ENCODE measurements at places on chromosomes 13 and 19.

GRCh38 chr13:30797847-30798535 is 62.6 kb downstream of the ALOX5AP start:
- H3K27me3 ChIP-seq, result peaks cover 3% of the 10 kb centered on the region
- peak overlapping the region; percentile 63 for H3K27ac ChIP-seq
- H3K36me3 ChIP-seq, result peaks cover 2% of the 10 kb centered on the region

- H3K27ac ChIP-seq, result no peak overlapping the region
- no peaks in the 10 kb centered on the region for H3K27me3 ChIP-seq
- H3K36me3 ChIP-seq, result peaks cover 23% of the 10 kb centered on the region
- peaks cover 12% of the 10 kb centered on the region for H3K4me1 ChIP-seq
- no peak overlapping the region for H3K4me3 ChIP-seq
- no peak for DNase-seq
Measured at GRCh38 chr19:17097593-17098126, 22.1 kb downstream of the MYO9B start.

DNA sequence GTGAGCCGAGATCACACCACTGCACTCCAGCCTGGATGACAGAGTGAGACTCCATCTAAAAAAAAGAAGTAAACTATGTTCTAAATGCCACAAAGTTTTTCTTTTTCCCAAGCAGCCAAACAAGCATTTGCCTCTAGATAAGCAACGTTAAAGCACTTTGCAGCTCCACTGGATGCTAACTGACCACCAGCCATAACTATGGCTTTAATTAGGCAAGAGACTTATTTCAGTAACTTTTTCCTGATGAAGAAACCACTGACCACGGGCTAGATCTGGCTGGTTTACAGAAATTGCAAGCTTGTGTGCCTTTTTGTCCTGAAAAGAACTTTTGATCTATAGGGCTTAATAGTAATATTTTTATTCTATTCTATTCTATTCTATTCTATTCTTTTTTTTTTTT is 22.1 kb downstream of the CD70 start:
- H3K27me3 ChIP-seq, result peaks cover 14% of the 10 kb centered on the region
- peaks cover 4% of the 10 kb centered on the region for H3K4me1 ChIP-seq
- no peak overlapping the region for H3K27ac ChIP-seq
- no peak for DNase-seq
- H3K36me3 ChIP-seq, result no peaks in the 10 kb centered on the region

DNA sequence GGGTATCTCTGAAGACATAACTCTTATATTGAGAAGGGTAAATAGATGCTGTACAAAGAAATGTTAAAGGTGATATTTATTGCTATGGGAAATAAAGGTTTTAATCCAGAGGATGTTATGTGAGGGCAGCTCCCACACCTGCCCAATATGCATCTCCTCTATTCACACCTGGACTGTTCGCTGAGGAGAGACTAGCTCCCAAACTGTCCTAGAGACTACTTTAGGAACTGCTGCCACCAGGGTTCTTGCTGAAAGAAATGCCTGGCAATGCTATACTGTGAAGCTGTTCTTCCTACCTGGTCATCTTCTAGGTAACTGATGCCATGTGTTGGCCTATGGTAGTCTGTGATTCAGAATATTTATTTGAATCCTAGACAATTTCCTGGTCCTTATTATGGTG is 1421.5 kb upstream of the SPRY2 start:
- H3K4me1 ChIP-seq, result no peaks in the 10 kb centered on the region
- DNase-seq, result no peak
- H3K27me3 ChIP-seq, result no peaks in the 10 kb centered on the region
- H3K27ac ChIP-seq, result no peak overlapping the region

DNA sequence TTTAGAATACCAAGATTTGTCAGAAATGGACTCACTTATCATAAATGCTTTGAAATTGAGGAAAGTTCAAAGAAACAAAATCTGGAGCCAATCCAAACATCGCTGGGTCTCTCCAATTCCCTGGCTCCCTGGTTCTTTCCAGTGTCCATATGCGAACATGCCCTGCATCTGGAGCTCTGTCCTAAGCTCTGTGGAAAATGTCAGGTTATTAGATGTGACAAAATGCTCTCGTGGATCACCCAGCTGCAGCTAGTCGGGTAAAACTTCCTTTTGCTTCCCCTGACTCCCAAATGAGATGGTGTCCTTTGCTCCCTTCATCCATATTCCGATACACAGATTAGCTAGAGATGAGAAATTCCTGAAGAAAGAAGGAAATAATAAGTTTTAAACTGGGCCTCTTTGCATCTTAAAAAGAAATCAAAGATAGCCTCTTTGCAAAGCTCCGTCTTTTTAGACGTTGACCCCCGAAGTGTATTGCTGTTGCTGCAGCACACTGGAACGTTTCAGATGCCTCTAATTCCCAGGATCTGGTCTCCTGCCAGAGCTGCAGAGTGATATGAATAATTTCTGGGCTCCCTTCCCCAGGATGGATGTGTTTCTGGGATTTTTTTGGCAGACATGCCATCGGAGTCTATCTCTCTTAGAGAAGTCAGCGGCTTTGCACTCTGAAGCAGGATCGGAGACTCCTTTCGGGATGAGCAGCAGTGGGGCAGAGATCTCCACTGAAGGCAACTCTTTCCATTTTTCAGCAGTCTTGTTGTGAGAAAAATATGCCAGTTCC is 102.9 kb downstream of the TEX26 start:
- peaks cover 37% of the 10 kb centered on the region for H3K27me3 ChIP-seq
- DNase-seq, result no peak
- H3K36me3 ChIP-seq, result peaks cover 2% of the 10 kb centered on the region
- H3K4me1 ChIP-seq, result peaks cover 29% of the 10 kb centered on the region
- no peak overlapping the region for H3K4me3 ChIP-seq
- H3K27ac ChIP-seq, result no peak overlapping the region

- H3K27ac ChIP-seq, result no peak overlapping the region
- H3K4me3 ChIP-seq, result no peak overlapping the region
- peaks cover 6% of the 10 kb centered on the region for H3K27me3 ChIP-seq
- DNase-seq, result no peak
- H3K4me1 ChIP-seq, result no peaks in the 10 kb centered on the region
- H3K36me3 ChIP-seq, result no peaks in the 10 kb centered on the region
Measured at GRCh38 chr19:47529018-47529742, 14.3 kb upstream of the NAPA start.

DNA sequence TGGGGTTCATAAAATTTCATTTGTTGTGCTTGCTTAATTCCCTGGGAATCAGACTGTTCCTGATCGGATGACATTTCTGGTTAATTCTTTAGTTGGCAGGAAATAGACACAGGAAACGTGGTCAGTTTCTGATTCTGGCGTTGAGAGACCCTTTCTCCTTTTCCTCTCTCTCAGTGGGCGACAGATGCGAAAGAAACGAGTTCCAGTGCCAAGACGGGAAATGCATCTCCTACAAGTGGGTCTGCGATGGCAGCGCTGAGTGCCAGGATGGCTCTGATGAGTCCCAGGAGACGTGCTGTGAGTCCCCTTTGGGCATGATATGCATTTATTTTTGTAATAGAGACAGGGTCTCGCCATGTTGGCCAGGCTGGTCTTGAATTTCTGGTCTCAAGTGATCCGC is 10.8 kb downstream of the LDLR start:
- peaks cover 30% of the 10 kb centered on the region for H3K4me1 ChIP-seq
- H3K27ac ChIP-seq, result peak overlapping the region; percentile 64
- H3K27me3 ChIP-seq, result no peaks in the 10 kb centered on the region

GRCh38 chr13:113398963-113399754 is 35.2 kb upstream of the GRTP1 start:
- no peak overlapping the region for H3K4me3 ChIP-seq
- no peak for DNase-seq
- H3K27ac ChIP-seq, result no peak overlapping the region
- no peaks in the 10 kb centered on the region for H3K4me1 ChIP-seq
- no peaks in the 10 kb centered on the region for H3K27me3 ChIP-seq

DNA sequence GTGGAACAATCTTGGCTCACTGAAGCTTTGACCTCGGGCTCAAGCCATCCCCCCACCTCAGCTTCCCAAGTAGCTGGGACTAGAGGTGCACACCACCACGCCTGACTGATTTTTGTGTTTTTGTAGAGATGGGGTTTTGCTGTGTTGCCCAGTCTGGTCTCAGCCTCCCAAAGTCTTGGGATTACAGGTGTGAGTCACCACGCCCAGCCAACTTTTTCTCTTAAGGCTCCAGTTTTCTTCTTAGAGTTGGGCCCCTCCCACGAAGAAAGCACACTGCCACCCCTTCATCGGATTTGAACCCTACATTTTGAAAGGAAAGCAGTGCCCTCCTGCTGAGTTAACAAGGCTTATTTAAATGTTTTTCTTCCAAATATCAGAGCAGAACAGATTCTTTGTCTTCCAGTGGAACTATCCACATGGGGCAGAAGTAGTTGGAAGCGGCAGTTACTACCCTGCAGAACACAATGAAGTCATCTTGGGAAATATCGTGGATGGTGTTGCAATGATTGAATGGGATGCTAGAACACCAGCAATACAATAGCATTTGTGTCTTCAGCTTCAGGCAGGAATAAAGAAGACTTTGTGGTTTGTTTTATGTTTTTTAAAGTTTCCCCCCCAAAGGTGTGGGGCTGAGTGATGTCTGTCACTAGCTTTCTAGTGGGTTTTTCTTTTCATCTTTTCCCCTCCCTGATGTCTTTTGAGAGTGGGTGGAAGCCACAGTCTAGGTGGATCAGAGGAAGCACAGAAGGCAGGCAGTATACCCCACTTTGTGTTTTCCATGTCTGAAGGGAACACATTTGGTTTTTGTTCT is 8.9 kb downstream of the ACTN4 start:
- peak overlapping the region; percentile 62 for H3K4me3 ChIP-seq
- peaks cover 72% of the 10 kb centered on the region for H3K4me1 ChIP-seq
- H3K27ac ChIP-seq, result peak overlapping the region; percentile 91
- DNase-seq, result peak; percentile 38
- H3K36me3 ChIP-seq, result peaks cover 29% of the 10 kb centered on the region
- no peaks in the 10 kb centered on the region for H3K27me3 ChIP-seq

- no peaks in the 10 kb centered on the region for H3K27me3 ChIP-seq
- H3K36me3 ChIP-seq, result peaks cover 52% of the 10 kb centered on the region
- peaks cover 58% of the 10 kb centered on the region for H3K4me1 ChIP-seq
Measured at GRCh38 chr19:19470579-19470978, 44.8 kb downstream of the TSSK6 start.

DNA sequence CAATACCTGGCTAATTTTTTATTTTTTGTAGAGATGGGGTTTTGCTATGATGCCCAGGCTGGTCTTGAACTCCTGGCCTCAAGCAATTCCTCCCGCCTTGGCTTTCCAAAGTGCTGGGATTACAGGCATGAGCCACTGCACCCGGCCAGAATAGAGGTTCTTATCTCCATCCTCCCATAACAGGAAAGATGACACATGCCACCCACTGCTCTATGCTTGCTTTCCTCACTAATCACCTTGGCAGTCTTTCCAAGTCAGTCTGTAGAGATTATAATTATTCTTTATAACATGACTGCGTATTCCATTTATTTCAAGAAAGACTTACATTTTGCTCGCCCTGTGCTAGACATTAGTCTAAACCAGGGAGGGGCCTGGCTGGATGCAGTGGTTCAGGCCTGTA is 6.7 kb downstream of the VAV1 start:
- no peaks in the 10 kb centered on the region for H3K27me3 ChIP-seq
- no peak overlapping the region for H3K4me3 ChIP-seq
- H3K27ac ChIP-seq, result peak overlapping the region; percentile 34
- H3K4me1 ChIP-seq, result peaks cover 51% of the 10 kb centered on the region

DNA sequence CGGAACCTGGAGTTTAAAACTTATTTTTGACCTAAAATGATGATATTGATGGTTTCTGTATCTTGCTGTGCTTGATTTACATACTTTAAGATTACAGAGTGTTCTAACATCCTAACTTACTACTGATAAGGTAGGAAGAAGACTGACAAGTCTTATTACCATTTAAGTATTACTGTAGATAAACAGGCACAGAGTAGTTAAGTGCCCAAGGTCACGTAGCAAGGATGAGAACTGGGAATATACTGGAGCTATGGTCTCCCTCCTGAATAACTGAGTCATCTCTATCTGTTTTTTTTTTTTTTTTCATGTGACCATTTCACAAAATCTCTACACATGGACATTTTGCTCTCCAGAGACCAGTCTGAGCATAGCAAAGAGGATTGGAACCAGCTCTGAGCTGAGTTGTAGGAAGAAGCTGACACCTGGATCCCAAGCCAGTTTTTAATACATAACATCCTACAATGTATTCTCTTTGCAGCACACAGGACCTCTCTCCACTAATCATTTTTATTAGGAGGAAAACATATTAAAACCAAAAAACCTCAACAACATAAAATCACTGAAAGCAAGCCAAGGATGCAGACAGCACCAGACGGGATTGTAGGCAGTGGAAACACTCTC is 173.5 kb downstream of the DNAJC15 start:
- no peaks in the 10 kb centered on the region for H3K4me1 ChIP-seq
- no peak overlapping the region for H3K27ac ChIP-seq
- no peak for DNase-seq
- H3K4me3 ChIP-seq, result no peak overlapping the region
- H3K36me3 ChIP-seq, result no peaks in the 10 kb centered on the region
- H3K27me3 ChIP-seq, result peaks cover 9% of the 10 kb centered on the region

DNA sequence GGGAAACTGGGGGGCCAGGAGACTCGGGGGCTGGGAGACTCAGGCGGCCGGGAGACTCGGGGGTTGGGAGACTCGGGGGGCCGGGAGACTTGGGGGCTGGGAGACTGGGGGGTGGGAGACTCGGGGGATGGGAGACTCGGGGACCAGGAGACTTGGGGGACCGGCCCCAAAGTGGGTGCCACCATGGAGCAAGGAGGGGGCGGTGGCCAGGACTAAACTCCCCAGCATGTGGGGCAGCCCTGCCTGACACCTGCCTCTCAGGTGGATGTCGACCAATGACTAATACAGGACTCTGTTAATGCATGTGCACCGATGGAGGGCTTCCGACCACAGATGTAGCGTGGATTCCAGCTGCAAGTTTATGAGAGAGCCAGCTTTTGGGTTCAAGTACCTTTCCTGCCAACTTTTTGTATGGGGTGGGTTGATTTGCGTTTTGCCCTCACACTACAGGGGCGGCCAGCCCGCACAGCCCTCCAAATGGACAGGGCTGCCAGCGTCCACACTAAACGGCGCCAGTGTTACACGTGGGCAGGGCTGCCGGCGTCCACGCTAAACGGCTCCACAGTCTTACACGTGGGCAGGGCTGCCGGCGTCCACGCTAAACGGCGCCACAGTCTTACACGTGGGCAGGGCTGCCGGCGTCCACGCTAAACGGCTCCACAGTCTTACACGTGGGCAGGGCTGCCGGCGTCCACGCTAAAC is 62.2 kb downstream of the RASA3 start:
- no peak overlapping the region for H3K27ac ChIP-seq
- peaks cover 36% of the 10 kb centered on the region for H3K4me1 ChIP-seq
- H3K27me3 ChIP-seq, result no peaks in the 10 kb centered on the region
- no peak overlapping the region for H3K4me3 ChIP-seq
- H3K36me3 ChIP-seq, result peaks cover 41% of the 10 kb centered on the region
- no peak for DNase-seq

GRCh38 chr13:56988543-56988942 is 152.2 kb upstream of the PRR20A start:
- no peaks in the 10 kb centered on the region for H3K4me1 ChIP-seq
- no peak overlapping the region for H3K4me3 ChIP-seq
- H3K36me3 ChIP-seq, result no peaks in the 10 kb centered on the region
- H3K27ac ChIP-seq, result no peak overlapping the region

GRCh38 chr13:90746230-90746629 is 601.3 kb upstream of the MIR17HG start:
- no peaks in the 10 kb centered on the region for H3K4me1 ChIP-seq
- H3K4me3 ChIP-seq, result no peak overlapping the region
- no peaks in the 10 kb centered on the region for H3K36me3 ChIP-seq
- no peak for DNase-seq
- no peaks in the 10 kb centered on the region for H3K27me3 ChIP-seq
